Activated CD4-positive, alpha-beta T cell treated with anti-CD3 and anti-CD28 coated beads, Interleukin-2, amount 10 ng/mL, durations not matched to agents 7 days and 5 days (primary cell): ENCODE measurements at places on chromosomes 5 and 9. TPM values are rescaled to one million over a fixed set of nuclear protein-coding genes. Genes with fewer than 3 reads are reported as not detected.

- no peaks in the 10 kb centered on the region for H3K36me3 ChIP-seq
- H3K27ac ChIP-seq = no peak overlapping the region
Observed at GRCh38 chr5:38360323-38361061, 102.1 kb downstream of the EGFLAM start.

DNA sequence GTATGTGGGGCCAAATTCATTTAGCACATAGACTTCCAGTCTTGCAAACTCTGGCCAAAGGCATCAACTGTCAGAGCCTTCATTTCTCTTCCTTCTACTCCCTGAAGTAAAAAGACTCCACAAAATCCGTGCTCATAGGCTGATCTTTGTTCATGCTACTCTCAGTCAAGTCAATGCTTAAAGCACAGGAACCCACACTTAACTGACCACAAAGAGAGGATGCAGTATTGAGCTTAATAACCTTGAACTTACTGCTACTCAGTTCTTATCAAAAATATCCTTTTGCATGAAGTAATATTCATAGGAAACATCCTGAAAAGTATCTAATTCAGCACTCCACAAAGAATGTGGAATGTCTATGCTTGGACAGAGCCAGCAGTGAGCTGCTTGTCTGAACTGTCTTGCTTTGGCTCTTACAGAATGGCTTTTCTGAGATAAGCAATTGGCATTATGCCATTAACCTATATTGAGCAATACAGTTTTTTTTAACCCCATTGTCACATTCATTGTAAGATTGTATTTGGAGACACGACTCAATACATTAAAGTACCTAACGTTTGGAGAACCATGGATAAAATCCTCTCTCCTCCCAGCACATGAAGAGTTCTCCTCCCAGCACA is 21.7 kb downstream of the LPAR1 start:
- DNase-seq = no peak
- no peaks in the 10 kb centered on the region for H3K27me3 ChIP-seq
- no peaks in the 10 kb centered on the region for H3K4me1 ChIP-seq
- no peak overlapping the region for H3K27ac ChIP-seq

- no peak overlapping the region for H3K27ac ChIP-seq
- no peak overlapping the region for H3K4me3 ChIP-seq
- H3K4me1 ChIP-seq = peaks cover 9% of the 10 kb centered on the region
- peaks cover 2% of the 10 kb centered on the region for H3K27me3 ChIP-seq
- DNase-seq = no peak
Observed at GRCh38 chr9:86487838-86488233, 133.6 kb upstream of the TUT7 start.

GRCh38 chr5:117204404-117204803 is 629.8 kb upstream of the SEMA6A start:
- H3K27ac ChIP-seq = no peak overlapping the region
- no peaks in the 10 kb centered on the region for H3K36me3 ChIP-seq

DNA sequence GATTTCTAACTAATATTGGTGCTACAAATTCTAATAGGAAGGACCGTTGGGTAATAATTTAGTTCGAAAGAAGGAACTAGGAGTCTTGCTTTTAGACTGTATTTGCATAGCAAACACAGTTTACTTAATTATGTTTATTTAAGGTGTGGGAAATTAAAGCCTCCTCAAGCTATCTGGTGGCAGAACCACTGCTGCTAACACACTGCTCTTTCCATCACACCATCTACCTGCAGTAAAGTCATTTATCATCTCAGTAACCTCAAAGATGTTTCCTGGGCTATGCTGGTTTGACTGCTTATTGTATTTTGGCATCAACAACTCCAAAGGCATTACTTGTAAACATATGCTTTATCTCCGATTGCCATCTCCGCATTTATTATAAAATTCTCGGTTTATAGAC is 114.3 kb downstream of the DEPDC1B start:
- no peak overlapping the region for H3K27ac ChIP-seq
- H3K36me3 ChIP-seq = peaks cover 5% of the 10 kb centered on the region
- no peak for DNase-seq
- no peak overlapping the region for H3K4me3 ChIP-seq

GRCh38 chr5:107121793-107122519 is 548.8 kb downstream of the EFNA5 start:
- H3K36me3 ChIP-seq = no peaks in the 10 kb centered on the region
- no peak overlapping the region for H3K4me3 ChIP-seq
- no peaks in the 10 kb centered on the region for H3K27me3 ChIP-seq
- no peak for DNase-seq
- no peak overlapping the region for H3K27ac ChIP-seq

- H3K4me1 ChIP-seq = peaks cover 17% of the 10 kb centered on the region
- DNase-seq = no peak
- no peaks in the 10 kb centered on the region for H3K36me3 ChIP-seq
- peaks cover 9% of the 10 kb centered on the region for H3K27me3 ChIP-seq
- no peak overlapping the region for H3K4me3 ChIP-seq
Observed at GRCh38 chr9:99811172-99811571, 10.5 kb upstream of the NR4A3 start.

DNA sequence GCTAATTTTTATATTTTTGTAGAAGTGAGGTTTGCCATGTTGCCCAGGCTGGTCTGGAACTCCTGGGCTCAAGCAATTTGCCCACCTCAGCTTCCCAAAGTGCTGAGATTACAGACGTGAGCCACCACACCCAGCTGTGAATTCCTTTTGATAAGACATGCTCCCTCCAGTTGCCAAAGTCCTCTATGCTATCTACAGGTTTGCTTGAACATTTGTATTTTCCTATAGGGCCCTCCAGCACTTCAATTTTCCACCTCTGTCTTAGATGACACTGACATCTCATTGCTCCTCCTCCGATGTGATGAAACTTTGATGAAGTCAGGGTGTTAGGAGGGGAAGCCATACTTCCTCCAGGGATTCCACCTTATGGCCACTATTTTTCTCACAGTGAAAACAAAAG is 25.2 kb upstream of the CTSV start:
- H3K27ac ChIP-seq = no peak overlapping the region
- H3K36me3 ChIP-seq = no peaks in the 10 kb centered on the region
- H3K4me3 ChIP-seq = no peak overlapping the region
- no peaks in the 10 kb centered on the region for H3K4me1 ChIP-seq
- DNase-seq = no peak
- peaks cover 7% of the 10 kb centered on the region for H3K27me3 ChIP-seq

DNA sequence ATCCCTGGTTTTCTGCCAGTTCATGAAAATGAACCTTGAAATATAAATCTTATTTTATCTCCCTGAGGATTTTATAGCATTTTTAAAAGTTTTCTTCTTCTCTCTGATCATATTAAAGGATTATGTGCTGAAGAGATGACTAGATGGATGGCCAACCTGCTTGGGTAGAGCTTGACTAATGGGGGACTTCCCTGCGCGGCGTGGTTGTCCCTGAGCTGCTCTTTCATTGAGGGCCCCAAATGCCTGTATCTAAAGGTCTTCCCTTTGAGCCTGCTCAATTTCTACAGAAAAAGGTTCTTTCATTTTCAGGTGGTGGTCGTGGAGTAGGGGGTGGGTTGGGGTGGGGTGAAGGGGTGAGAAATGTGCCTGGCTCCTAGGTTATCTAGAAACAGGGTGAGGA is 20.5 kb upstream of the CDKN2AIPNL start:
- DNase-seq = no peak
- H3K36me3 ChIP-seq = no peaks in the 10 kb centered on the region
- peaks cover 6% of the 10 kb centered on the region for H3K27me3 ChIP-seq
- no peak overlapping the region for H3K4me3 ChIP-seq
- no peak overlapping the region for H3K27ac ChIP-seq

GRCh38 chr5:142644640-142645361 is 41.1 kb downstream of the FGF1 start:
- H3K36me3 ChIP-seq = no peaks in the 10 kb centered on the region
- DNase-seq = no peak
- H3K4me3 ChIP-seq = no peak overlapping the region
- H3K27ac ChIP-seq = no peak overlapping the region
- H3K4me1 ChIP-seq = peaks cover 2% of the 10 kb centered on the region
- H3K27me3 ChIP-seq = peaks cover 9% of the 10 kb centered on the region

GRCh38 chr5:39605145-39605544 is 180.4 kb upstream of the DAB2 start:
- H3K4me3 ChIP-seq = no peak overlapping the region
- H3K27me3 ChIP-seq = peaks cover 9% of the 10 kb centered on the region
- H3K27ac ChIP-seq = no peak overlapping the region
- H3K4me1 ChIP-seq = no peaks in the 10 kb centered on the region
- no peaks in the 10 kb centered on the region for H3K36me3 ChIP-seq

DNA sequence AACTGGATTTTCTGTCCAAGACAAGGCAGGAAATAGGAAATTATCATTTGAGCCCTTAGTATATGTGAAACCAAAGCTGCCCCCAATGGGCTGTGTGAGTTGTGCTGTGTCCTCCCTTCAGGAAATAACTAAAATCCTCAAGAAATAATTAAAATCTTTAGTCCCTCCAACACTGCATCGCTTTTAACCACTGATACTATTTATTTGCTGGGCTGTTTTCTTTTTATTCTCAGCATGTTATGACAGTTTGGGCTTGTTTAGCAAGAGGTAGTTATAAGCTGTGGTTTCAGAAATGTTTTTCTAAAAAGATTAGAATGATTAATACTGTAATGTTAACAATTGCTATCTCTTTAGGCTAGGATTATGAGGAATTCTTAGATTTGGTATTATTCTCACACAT is 187.0 kb upstream of the KCNN2 start:
- no peaks in the 10 kb centered on the region for H3K27me3 ChIP-seq
- H3K36me3 ChIP-seq = no peaks in the 10 kb centered on the region
- H3K4me1 ChIP-seq = no peaks in the 10 kb centered on the region
- DNase-seq = no peak
- no peak overlapping the region for H3K27ac ChIP-seq

Gene ZNF608
- total RNA-seq = not detected

Gene CYSRT1
- total RNA-seq = 0.72 TPM

Gene SLC34A1
- total RNA-seq = 0.12 TPM

Gene PIGO
- total RNA-seq = 29.0 TPM

Gene GPR151
- not detected for total RNA-seq
